Mucosa of descending colon (tissue), 3 donors: ENCODE measurements at places on chromosomes 3 and 15. TPM values are rescaled to one million over a fixed set of nuclear protein-coding genes. Genes with fewer than 3 reads are reported as not detected.

Gene LPP
- 262 TPM for total RNA-seq

DNA sequence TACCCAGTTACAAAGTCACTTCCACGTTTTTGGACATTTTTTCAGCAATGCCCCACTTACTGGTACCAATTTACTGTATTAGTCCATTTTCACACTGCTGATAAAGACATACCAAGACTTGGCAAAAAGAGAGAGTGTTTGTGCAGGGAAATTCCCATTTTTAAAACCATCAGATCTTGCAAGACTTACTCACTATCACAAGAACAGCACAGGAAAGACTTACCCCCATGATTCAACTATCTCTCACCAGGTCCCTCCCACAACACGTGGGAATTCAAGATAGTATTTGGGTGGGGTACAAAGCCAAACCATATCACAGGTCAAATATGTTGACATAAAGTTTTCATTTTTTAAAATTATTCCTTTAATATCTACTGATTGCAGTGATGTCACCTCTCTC is 16.2 kb upstream of the ABI3BP start:
- DNase-seq, result no peak

- no peak for DNase-seq
Measured at GRCh38 chr15:57045741-57046382, 127.4 kb downstream of the TCF12 start.

DNA sequence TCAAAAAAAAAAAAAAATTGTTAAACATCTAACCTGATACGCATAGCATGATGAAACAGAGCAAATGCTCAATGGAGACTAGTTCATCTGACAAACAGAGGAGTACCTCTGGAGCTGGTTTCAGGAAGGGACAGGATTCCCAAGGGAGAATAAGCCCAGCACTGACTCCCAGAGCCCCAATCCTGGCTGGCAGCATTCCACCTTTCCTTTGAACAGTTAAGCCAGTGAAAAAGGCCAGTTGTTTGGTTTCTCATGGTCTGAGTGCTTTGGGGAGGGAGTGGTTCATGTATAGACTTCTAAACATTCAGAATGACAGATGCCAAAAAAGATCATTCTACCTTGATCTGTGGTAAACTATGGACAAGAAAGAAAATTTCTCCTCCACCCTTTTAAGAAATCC is 277.9 kb upstream of the RARB start:
- DNase-seq, result no peak

Gene SNURF
- 0.55 TPM for total RNA-seq

GRCh38 chr3:71393745-71394144 is 189.8 kb downstream of the FOXP1 start:
- DNase-seq, result no peak

- no peak for DNase-seq
Measured at GRCh38 chr15:44780608-44781007, 44.3 kb downstream of the TRIM69 start.

Gene RAD51
- total RNA-seq, result 8.3 TPM

DNA sequence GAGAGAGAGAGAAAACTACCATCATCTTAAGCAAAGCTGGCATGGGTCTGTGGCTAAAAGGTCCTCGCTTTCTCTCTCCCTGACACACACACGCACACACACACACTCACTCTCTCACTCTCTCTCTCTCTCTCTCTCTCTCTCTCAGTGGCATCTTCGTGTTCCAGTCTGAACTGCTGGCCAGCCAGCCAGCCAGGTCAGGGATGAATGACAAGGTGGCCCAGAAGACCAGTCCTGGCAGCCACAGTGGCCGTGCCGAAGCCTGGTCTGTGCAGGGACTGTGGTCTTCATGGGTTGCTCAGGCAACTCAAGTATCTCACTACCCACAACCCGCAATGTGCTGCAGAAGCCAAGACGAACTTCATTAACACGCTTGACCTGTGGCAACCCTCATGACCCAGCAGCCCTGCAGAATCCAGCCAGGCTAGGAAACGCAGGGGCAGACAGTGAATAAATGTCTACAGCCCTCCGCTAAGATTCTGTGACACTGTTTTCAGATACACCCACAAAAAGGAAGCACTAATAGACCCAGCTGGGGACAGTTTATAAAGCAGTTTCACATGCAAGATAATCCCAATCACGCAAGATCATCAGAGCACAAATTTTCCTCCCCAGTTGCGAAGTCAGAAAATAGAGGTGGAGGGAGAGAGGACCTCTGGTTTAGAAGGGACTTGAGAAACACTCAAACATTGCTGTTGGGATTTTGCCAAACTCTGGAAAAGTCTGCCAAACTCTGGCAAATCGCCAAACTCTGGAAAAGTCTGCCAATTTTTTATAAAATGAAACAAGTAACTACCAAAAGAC is 66.4 kb downstream of the XXYLT1 start:
- no peak for DNase-seq
